Calu3 (cell line): ENCODE measurements at places on chromosomes 3 and 15. TPM values are rescaled to one million over a fixed set of nuclear protein-coding genes. Genes with fewer than 3 reads are reported as not detected.
A peak's percentile ranks its signal among the peaks of the same experiment; 100 is the strongest.

Gene EPHA3
- total RNA-seq = 28.8 and 31.6 TPM in 2 replicates

DNA sequence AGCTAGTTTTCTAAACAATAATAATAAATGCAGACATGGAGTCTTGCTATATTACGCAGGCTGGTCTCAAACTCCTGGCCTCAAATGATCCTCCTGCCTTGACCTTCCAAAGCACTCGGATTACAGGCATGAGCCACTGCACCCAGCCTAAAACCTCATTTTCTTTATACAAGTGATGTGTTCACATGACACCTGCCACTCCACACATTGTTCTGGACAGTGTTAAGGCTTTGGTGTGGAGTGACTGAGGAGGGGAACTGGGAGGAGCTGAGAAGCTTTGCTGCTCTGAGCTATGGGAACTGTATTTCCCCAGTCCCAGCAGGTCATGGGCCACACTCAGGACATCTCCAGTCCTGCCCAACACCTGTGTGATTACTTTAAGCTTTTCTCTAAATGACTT, 380.0 kb downstream of the LRTM1 start:
- H3K4me1 ChIP-seq = no peaks in the 10 kb centered on the region
- no peaks in the 10 kb centered on the region for H3K27me3 ChIP-seq
- H3K27ac ChIP-seq = no peak overlapping the region
- no peak for DNase-seq
- no peaks in the 10 kb centered on the region for H3K36me3 ChIP-seq

GRCh38 chr3:23785882-23786281, 19.9 kb upstream of the UBE2E1 start:
- peaks cover 32% of the 10 kb centered on the region for H3K27me3 ChIP-seq
- no peak overlapping the region for H3K27ac ChIP-seq
- H3K4me1 ChIP-seq = no peaks in the 10 kb centered on the region
- DNase-seq = no peak

Gene CX3CR1
- not detected in 2 replicates for total RNA-seq

GRCh38 chr3:9732080-9732739, 675 bp downstream of the BRPF1 start:
- peaks cover 22% of the 10 kb centered on the region for H3K4me1 ChIP-seq
- peak overlapping the region; percentile 82 for H3K27ac ChIP-seq
- H3K4me3 ChIP-seq = peak overlapping the region; percentile 87
- H3K27me3 ChIP-seq = peaks cover 26% of the 10 kb centered on the region

Gene CHRM5
- not detected in 2 replicates for total RNA-seq

- H3K27me3 ChIP-seq = no peaks in the 10 kb centered on the region
- no peaks in the 10 kb centered on the region for H3K36me3 ChIP-seq
- no peak for DNase-seq
- H3K4me3 ChIP-seq = no peak overlapping the region
These were observed 31.2 kb upstream of the CFAP20DC start for GRCh38 chr3:59081071-59081470.

DNA sequence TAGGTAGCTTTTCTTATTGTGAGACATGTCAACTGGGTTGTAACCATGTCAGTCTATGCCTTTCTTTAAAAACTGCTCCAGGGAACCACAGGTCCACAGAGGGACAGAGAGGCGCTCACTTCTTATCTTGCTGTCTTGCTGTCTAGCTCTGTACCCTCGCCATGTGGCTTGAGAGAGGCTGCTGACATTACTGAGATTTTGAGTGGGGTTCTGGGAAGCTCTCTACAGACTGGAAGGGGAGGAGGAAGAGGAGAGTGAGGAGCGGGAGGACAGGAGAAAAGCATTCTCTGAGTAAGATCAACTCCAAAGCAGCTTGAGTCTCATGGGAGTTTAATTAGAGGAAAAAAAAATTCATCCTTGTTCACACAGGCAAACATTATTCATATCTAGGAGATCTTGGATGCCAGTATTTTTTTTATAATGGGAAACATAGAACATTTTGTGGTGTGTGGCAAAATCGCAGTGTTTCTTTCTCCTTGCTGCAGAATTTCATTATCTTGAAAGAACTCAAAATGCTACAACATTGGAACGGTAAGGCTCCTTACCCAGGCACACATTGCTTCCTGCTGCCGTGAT, 1037.0 kb upstream of the NR2F2 start:
- H3K4me3 ChIP-seq = no peak overlapping the region
- H3K27ac ChIP-seq = no peak overlapping the region
- no peaks in the 10 kb centered on the region for H3K27me3 ChIP-seq
- DNase-seq = no peak
- H3K36me3 ChIP-seq = no peaks in the 10 kb centered on the region
- H3K4me1 ChIP-seq = peaks cover 19% of the 10 kb centered on the region

- no peaks in the 10 kb centered on the region for H3K4me1 ChIP-seq
- H3K27ac ChIP-seq = no peak overlapping the region
- no peaks in the 10 kb centered on the region for H3K36me3 ChIP-seq
- H3K4me3 ChIP-seq = no peak overlapping the region
- no peaks in the 10 kb centered on the region for H3K27me3 ChIP-seq
These were observed 295.4 kb downstream of the SLC9A9 start for GRCh38 chr3:143552851-143553250.

Gene TP63
- 0.12 TPM in 1 of 2 replicates, not detected in the other for total RNA-seq

Gene SLCO2A1
- not detected in 2 replicates for total RNA-seq

- no peak overlapping the region for H3K27ac ChIP-seq
- peaks cover 23% of the 10 kb centered on the region for H3K27me3 ChIP-seq
- no peak for DNase-seq
These were observed 223.2 kb downstream of the MTHFS start for GRCh38 chr15:79673416-79674123.

DNA sequence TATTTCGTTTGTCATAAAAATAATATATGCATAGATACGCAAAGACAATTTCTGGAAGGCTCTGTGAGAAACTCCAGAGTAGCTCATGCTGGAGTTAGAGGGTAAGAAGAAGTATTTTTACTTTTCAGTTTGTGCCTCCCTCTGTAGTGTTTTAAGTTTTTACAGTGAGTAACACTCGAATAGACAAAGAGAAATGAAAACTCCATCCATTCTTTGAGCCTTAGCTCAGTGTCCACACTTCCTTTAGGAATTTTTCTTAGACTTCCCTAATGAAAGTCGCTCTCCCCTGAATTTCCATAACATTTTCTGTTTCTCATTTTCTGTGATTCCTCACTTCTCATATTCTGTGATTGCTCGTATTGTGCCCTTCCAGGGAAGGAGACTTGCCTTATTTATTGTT, 2.1 kb downstream of the BLOC1S6 start:
- no peak overlapping the region for H3K27ac ChIP-seq
- peaks cover 25% of the 10 kb centered on the region for H3K36me3 ChIP-seq
- no peaks in the 10 kb centered on the region for H3K27me3 ChIP-seq
- no peak for DNase-seq

Gene GOLGA8J
- not detected in 2 replicates for total RNA-seq

GRCh38 chr3:179957264-179957845, 79.4 kb downstream of the PEX5L start:
- peaks cover 10% of the 10 kb centered on the region for H3K4me1 ChIP-seq
- H3K27ac ChIP-seq = no peak overlapping the region
- H3K4me3 ChIP-seq = no peak overlapping the region
- no peaks in the 10 kb centered on the region for H3K27me3 ChIP-seq

DNA sequence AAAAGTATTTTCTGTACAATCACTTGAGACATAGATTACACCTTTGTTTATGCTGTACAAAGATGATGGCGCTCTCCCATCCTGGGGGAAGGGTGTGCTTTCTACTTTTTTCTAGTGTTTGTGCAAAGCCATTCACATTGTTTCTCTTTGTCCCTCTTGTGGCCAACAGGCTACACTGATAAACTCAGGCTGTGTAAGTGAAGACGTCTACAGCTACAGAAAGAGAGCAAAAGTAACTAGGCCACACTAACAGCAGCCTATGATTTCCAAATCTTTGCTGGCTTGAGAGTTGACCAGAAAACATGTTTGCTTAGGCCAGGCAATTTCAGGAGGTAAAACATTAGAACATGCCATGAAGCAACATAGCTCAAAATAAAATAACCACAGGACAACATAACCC, 75.1 kb downstream of the FOXB1 start:
- H3K4me3 ChIP-seq = no peak overlapping the region
- peak; percentile 19 for DNase-seq

GRCh38 chr3:46748170-46748569, 30.5 kb upstream of the PRSS50 start:
- peaks cover 3% of the 10 kb centered on the region for H3K36me3 ChIP-seq
- no peak overlapping the region for H3K4me3 ChIP-seq
- H3K27me3 ChIP-seq = peaks cover 51% of the 10 kb centered on the region

Gene SKOR1
- total RNA-seq = 0.17 and 0.27 TPM in 2 replicates

DNA sequence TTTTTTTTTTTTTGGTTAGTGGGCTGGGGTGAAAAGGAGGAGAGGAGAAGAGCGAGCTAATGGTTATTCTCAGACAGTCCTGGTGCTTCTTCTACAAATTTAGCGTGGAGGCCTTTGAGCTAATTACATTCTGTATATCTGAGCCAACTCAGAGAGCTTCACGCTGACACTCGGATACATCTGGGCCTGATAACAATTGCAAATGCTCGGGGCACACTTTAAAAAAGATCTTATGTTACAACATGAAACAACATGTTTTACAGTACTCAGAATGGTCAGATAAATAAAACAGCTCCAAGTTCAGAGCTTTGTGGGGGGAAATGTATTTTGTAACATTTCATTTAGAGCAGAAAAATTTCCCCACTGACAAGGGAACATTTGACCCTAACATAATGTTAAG, 966.9 kb upstream of the NR2F2 start:
- H3K27ac ChIP-seq = no peak overlapping the region
- H3K4me1 ChIP-seq = no peaks in the 10 kb centered on the region
- no peaks in the 10 kb centered on the region for H3K27me3 ChIP-seq
- H3K36me3 ChIP-seq = no peaks in the 10 kb centered on the region

DNA sequence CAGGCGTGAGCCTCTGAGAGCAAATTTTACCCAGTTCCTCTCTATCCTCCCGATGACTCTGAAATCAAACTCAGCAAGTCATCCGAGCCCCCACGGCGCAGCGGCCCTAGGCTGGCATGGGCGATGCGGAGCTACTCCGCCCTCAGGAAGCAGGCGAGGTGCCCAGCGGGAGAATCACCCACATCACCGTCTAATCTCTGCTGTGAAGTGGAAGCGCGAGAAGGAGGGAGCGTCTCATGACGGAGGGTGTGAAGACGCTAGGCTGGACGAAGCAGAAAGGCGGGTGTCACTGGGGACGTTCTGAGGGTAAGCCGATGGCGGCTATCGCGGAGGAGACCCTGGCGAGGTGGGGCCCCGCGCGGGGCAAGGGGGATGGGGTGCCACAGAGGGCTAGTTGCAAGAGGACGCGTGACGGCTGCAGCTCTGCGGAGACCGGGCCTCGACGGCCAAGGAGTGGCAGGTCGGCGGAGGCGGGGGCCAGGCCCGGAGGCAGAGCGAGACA, 9.1 kb upstream of the GNAI2 start:
- H3K36me3 ChIP-seq = peaks cover 27% of the 10 kb centered on the region
- H3K4me3 ChIP-seq = peak overlapping the region; percentile 75
- H3K4me1 ChIP-seq = peaks cover 27% of the 10 kb centered on the region
- peaks cover 26% of the 10 kb centered on the region for H3K27me3 ChIP-seq
- DNase-seq = peak; percentile 37
- H3K27ac ChIP-seq = peak overlapping the region; percentile 60

Gene EOMES
- 0.61 and 0.73 TPM in 2 replicates for total RNA-seq

Gene NR2E3
- total RNA-seq = 0.49 and 0.83 TPM in 2 replicates

- no peaks in the 10 kb centered on the region for H3K27me3 ChIP-seq
- H3K27ac ChIP-seq = no peak overlapping the region
- H3K4me3 ChIP-seq = no peak overlapping the region
- H3K36me3 ChIP-seq = no peaks in the 10 kb centered on the region
- no peak for DNase-seq
These were observed 76.0 kb downstream of the EEFSEC start for GRCh38 chr3:128229106-128229857.

GRCh38 chr15:90481023-90481422, 48.7 kb upstream of the CRTC3 start:
- peaks cover 51% of the 10 kb centered on the region for H3K36me3 ChIP-seq
- DNase-seq = no peak
- peak overlapping the region; percentile 37 for H3K27ac ChIP-seq
- no peaks in the 10 kb centered on the region for H3K27me3 ChIP-seq
- H3K4me3 ChIP-seq = no peak overlapping the region
- peaks cover 55% of the 10 kb centered on the region for H3K4me1 ChIP-seq

DNA sequence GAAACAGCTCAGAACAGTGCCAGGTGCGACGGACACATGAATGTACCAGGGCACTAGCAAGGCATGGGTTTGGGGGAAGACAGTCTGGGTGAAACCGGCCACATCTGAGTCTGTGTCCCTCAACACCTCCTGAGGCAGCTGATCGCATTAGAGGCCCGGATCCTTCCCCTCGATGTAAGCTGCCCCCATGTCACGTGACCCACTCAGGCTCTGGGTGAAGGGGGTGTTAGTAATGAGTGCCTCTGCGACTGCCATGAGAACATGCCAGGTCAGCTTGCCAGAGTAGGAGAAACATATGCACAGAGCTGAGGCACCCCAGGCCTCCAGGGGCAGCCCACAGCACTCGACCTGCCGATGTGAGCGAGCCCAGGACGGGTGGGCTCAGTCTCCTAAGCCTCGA, 29.7 kb downstream of the PRR23E start:
- no peak overlapping the region for H3K4me3 ChIP-seq
- no peaks in the 10 kb centered on the region for H3K36me3 ChIP-seq
- no peak overlapping the region for H3K27ac ChIP-seq
- no peak for DNase-seq
- H3K4me1 ChIP-seq = peaks cover 8% of the 10 kb centered on the region
- peaks cover 70% of the 10 kb centered on the region for H3K27me3 ChIP-seq

GRCh38 chr3:173778251-173778650, 380.7 kb downstream of the NLGN1 start:
- DNase-seq = no peak
- H3K36me3 ChIP-seq = no peaks in the 10 kb centered on the region
- H3K4me3 ChIP-seq = no peak overlapping the region
- H3K4me1 ChIP-seq = no peaks in the 10 kb centered on the region

DNA sequence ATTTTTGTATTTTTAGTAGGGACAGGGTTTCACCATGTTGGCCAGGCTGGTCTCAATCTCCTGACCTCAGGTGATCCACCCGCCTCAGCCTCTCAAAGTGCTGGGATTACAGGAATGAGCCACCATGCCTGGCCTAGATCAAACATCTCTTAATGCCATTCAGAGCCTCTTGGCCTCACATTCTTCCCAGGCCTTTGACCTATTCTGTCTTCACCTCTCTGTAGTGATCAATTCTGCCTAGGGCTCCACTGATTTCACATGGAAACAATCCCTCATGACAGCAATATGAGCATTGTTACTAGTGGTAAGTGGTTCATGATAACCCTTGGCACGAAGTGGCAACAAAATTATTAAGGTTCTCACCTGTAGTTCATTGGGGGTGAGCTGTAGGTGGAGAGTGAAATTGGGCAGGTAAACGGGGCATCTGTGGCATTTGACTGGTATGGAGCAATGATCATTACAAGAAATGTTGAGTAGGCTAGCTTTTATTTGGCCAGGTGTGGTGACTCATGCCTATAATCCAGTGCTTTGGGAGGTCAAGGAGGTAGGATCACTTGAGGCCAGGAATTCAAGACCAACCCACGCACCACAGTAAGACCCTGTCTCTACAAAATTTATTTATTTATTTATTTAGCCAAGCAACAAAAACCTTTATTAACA, 4.8 kb upstream of the ARPIN start:
- H3K36me3 ChIP-seq = no peaks in the 10 kb centered on the region
- peaks cover 22% of the 10 kb centered on the region for H3K4me1 ChIP-seq
- no peaks in the 10 kb centered on the region for H3K27me3 ChIP-seq
- no peak overlapping the region for H3K27ac ChIP-seq

GRCh38 chr15:38864827-38865581, 300.4 kb upstream of the RASGRP1 start:
- H3K4me3 ChIP-seq = no peak overlapping the region
- H3K27me3 ChIP-seq = no peaks in the 10 kb centered on the region
- no peak for DNase-seq
- no peaks in the 10 kb centered on the region for H3K36me3 ChIP-seq

GRCh38 chr3:147383617-147384016, 22.7 kb downstream of the ZIC4 start:
- no peak overlapping the region for H3K4me3 ChIP-seq
- H3K4me1 ChIP-seq = no peaks in the 10 kb centered on the region
- no peaks in the 10 kb centered on the region for H3K36me3 ChIP-seq
- no peak overlapping the region for H3K27ac ChIP-seq
- no peaks in the 10 kb centered on the region for H3K27me3 ChIP-seq
